ENCODE measurements at places on chromosomes 1 and 21. TPM values are rescaled to one million over a fixed set of nuclear protein-coding genes. Genes with fewer than 3 reads are reported as not detected.

- DNase-seq, result no peak
Measured at GRCh38 chr1:170196490-170197236, 50.9 kb downstream of the NTMT2 start.

DNA sequence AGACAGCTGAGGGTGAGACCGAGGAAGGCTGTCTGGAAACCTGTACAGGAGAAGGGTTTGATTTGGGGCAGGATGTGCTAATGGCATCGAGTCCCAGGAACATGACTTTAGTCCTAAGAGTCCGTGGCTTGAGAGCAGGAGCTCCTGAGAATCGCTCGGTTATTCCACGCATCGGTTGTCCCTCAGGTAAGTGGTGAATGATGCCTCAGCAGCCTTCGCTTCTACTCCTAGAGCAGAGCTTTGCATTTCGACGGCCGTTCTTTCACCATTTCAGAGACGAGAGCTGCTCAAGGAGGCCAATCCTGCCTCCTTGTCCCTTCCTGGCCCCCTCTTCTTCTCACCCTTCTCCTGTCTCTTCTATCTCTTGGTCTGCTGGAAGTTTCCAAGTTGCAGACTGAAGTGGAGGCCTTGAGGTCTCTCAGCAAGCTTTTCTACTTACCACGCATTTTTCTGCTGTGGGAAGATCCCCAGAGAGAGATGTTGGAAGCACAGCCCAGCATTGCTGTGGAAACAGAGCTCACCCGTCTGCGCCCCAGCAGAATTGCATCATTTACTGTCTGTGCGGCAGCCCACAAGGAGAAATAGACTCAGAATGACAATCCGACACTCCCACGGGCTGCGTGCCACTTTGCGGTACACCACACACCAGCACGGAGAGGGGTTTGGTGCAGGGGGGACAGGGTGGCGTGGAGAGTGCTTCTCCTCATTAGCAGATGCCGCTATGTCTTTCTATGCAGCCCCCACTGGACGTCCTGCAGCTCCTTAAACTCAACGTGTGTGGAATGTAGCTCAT, 270.7 kb upstream of the C1orf174 start:
- DNase-seq, result no peak

- no peak for DNase-seq
Measured at GRCh38 chr1:908661-909060, 15.1 kb upstream of the SAMD11 start.

- no peak for DNase-seq
Measured at GRCh38 chr21:42221581-42222345, 2.8 kb downstream of the ABCG1 start.

GRCh38 chr1:177048314-177049069, 116.0 kb downstream of the ASTN1 start:
- DNase-seq, result no peak

EFNA1 gene
- 35.8 TPM for total RNA-seq

Measured in heart right ventricle (tissue), 16 donors.